Amniotic stem cell (primary cell): ENCODE measurements at places on chromosomes 2 and 18.
A peak's percentile ranks its signal among the peaks of the same experiment; 100 is the strongest.

- DNase-seq = no peak
Observed at GRCh38 chr2:85957256-85957655, 68.5 kb upstream of the ST3GAL5 start.

DNA sequence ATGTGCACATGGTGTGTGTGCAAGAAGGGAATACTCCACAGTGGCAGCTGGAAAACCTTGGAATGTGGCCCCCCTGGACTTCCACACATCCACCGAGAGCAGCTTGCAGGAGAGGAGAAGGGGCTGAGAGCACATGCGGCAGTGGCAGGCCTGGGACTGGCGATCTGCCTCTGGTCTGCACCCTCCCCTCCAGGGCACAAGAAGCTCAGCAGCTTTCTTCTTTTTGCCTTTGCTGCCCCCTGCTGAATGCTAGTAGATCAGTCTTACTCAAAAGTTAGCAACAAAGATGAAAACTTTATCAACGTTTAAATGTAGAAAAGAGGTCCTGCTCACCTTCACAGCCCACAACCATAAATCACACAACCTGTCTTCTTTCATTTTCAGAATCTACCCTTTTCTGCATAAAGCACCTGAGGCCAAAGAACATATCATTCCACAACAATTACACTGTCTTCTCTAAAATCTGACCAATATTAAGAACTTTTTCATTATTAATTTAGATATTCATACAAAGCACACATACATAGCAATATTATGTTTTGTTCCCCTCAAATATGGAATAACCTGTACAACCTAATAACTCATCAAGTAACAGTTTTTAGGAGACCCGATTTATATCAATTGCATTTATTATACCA, 34.6 kb downstream of the TGFBRAP1 start:
- peak; percentile 51 for DNase-seq

GRCh38 chr2:204982303-204982702, 437.0 kb downstream of the PARD3B start:
- DNase-seq = no peak

GRCh38 chr2:121836611-121837010, 81.2 kb downstream of the TSN start:
- no peak for DNase-seq

DNA sequence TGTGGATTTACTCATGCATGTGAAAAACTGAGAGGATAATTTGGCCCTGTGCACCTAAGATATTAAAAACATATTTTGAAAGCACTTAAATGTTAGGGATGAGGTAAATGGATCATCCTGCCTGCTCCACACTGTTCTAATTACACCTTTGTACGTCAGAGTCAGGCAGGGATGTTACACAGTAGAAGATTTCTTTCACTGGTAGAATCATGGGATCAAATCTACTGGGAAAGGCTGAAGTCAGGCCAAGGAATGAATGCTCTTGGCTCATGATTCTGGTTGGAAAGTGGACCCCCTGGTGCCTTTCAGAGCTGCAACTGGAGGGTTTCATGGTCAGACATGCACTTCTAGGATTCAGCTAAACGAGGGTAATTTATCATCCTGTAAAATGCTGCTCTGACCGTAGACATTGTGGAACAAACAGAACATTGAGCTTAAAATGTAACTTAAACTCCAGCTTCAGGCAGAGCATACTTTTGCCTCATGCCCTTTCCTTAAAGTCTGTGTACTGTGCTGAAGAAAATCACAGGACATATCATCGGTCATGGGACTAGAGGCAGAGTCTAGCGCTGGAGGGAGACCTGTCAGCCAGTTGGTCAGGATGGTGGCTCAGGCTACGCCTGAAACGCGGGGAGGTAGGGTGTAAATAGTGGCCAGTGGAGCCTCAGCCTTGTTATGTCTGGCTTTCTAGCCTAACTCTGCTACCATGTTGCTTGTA, 4.9 kb downstream of the KCNE4 start:
- DNase-seq = no peak

DNA sequence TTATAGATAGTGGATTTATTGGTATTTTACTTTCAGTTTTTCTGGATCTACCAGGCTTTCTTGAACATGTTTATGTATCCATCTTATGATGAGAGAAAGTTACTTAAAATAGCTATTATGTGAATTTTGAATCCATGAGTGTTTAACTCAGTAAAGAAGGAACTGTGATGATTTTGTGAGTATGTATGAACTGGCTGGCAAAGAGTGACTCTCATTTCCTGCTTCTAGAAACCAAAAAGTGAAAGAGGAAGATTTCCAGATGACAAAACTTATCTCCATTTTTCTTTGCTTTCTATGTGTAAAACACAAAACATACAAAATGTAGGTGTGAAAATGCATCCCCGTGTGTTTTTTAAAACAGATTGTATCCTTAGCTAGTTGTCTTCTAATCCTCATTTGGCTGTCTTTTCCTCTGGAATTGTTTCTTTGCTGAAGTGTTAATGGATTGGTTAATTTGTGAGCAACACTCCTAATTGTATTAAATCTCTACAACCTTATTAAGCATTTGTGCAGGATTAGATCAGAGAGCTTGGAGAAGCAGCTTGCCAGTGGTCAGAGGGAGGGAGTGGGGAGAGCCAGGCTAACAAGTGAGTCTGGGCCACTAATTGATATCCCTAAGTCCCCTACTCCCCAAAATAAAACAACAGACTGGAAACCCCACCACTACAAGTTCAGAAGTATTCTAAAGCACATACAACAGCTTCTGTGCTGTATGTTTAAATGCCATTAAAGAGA, 23.9 kb downstream of the PTPRM start:
- DNase-seq = no peak

DNA sequence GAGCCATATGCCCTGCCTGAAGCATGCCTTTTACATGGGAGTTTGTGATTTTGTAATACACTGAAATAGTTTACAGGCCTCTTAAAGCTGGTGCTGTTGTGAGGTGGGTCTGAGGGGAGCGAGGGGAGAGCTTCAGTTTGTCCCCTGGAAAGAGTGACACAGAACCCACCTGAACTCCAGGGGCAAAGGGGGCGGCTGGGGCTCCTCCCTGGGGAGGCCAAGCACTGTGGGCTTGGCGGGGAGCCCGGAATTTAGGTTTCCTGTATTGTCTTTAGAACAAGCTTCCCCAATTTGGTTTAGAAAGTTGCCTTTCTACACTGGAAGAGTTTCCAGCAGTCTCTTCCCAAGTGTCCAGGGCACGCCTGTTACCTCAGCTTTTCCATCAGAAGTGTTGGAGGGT, 75.7 kb downstream of the VAPA start:
- no peak for DNase-seq

DNA sequence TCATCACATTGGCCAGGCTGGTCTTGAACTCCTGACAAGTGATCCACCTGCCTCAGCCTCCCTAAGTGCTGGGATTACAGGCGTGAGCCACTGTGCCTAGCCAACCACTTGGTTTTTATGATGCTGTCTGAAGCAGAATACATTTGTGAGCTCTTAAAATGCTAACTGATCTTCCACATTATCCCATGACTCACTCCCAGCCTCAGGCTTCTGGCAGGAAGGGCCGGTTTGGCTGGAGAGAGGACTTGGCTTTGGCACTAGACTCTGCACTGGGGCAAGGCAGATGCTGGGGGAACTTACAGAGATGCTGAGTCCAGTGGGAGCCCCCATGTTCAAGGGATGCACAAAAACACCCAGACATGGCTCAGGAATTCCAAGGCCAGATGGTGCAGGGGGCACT, 40.5 kb upstream of the SH3BP4 start:
- DNase-seq = peak; percentile 9

DNA sequence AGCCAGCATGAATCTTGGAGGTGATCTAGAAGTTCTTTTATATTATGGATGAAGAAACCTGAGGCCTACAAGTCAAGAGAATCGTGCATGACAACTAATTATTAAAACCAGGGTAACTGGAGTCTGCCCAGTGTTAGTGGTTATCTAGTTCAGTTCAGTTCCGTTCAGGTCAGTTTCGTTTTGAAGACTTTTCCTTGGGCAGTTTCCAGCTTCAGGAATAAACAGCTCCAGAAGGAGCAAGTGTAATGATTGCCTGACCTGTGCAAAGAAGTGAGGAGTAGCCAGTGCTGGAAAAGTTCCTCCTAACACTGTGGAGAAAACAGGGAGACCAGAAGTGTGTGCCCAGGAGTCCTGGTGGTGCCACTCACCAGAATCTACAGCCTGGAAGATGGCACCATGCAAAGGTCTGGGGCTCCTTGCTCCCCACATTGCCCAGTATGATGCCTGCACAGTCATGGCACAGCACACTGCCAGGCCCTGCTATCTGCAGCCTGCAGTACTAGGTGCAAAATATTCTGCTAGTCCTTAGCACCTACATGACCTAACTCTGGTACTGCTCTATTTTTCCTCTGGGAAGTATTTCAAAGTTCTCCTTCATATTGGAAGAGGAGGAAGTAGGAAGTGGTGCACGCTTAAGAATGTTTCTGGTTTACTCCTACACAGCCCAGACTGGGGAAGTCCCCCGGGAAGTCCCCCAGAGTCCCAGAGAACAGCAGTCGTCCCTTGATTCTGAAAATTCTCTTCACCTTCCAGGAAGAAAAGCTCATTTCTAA, 65.8 kb downstream of the SUMO1 start:
- no peak for DNase-seq

GRCh38 chr2:202031246-202031951, 2.3 kb upstream of the FZD7 start:
- no peak for DNase-seq

DNA sequence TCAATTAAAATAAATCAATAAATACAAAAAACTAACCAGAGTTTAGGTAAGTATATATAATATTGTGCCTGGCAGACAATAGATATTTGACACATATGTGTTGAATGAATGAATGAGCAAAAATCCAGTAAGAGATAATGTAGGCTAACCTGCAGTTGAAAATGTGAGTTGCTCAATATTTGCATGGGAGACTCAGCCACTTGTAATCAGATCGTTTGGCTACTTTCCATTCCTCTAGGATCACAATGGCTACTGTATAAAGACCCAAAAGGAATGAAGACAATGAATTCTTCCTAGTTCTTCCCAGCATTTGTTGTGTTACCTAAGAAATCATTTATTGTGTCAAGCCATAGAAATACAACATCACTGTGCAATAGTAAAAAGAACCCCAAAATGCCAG, 25.3 kb downstream of the PIEZO2 start:
- no peak for DNase-seq

GRCh38 chr2:66957198-66957597, 439.9 kb upstream of the ETAA1 start:
- no peak for DNase-seq

DNA sequence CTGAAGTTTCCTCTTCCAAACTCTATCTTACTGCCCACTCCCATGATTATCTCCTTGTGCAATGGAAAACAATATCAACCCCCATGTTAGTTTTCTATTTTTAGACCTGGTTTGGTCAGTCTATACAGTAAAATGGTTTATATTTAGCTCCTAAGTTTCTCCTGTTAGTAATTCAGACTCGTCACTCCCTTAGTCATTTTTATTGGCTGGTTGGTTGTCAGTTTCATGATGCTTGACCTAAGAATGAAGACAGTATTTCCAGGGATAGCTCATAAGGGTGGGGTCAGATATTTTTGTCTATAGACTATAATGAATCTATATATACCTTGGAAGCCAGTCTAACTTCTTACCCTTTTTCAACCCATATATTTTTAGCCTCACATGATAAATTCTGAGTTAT, 61.4 kb upstream of the NEUROD1 start:
- no peak for DNase-seq
